Central memory CD4-positive, alpha-beta T cell (primary cell): ENCODE measurements at places on chromosomes 4 and X.

GRCh38 chr4:15438939-15439524 lies 11.2 kb downstream of the C1QTNF7 start:
- no peak for DNase-seq

- no peak for DNase-seq
Observed at GRCh38 chrX:72045141-72045540, 86.6 kb downstream of the RTL5 start.

DNA sequence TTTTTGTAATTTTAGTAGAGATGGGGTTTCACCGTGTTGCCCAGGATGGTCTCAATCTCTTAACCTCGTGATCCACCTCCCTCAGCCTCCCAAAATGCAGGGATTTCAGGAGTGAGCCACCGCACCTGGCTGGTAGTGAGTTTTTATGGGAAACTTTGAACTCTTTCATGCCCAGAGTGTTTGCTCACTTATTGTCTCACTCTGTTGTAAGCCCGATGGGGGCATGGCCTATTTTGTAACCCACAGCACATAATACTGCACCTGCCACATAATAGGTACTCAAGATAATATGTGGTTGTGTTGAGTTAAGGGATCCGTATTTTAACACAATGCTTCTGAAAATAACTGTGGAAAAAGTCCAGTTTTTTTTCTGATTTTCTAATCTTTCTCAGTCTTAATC lies 109.6 kb upstream of the GIMD1 start:
- DNase-seq = no peak

DNA sequence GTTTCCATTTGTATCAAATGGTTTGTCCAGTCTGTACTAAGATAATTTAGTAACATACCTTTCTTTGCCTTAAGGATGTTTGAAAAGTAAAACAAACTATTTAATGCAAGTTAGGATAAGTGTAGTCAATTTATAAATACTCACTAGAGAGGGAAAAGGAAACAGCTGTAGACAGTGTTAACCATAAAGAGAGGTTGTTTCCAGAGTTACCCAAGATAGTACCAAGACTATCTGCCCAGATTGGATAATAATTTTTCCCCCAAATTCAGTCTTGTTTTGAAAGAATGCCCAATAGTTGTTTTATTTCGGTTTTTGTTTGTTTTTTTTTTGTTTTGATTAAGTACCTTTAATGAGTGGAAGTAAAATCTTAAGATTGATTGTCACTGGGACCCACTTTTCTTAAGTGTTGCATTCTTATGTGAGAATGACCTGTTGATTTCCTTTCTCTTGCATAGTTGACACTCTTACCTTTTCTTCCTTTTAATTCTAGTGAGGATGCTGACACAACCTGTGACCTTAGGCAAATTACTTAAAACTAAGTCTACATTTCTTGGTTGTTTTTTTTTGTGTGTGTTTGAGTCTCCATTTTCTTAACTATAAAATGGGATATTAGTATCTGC lies 12.8 kb downstream of the AFF1 start:
- DNase-seq = no peak
